ENCODE measurements at places on chromosomes 12 and 14.

- DNase-seq, result no peak
Measured at GRCh38 chr12:116926283-116927243, 15.8 kb downstream of the FBXW8 start.

- DNase-seq, result no peak
Measured at GRCh38 chr12:47860873-47861272, 41.2 kb upstream of the HDAC7 start.

- no peak for DNase-seq
Measured at GRCh38 chr14:50107850-50108249, 8.5 kb downstream of the VCPKMT start.

DNA sequence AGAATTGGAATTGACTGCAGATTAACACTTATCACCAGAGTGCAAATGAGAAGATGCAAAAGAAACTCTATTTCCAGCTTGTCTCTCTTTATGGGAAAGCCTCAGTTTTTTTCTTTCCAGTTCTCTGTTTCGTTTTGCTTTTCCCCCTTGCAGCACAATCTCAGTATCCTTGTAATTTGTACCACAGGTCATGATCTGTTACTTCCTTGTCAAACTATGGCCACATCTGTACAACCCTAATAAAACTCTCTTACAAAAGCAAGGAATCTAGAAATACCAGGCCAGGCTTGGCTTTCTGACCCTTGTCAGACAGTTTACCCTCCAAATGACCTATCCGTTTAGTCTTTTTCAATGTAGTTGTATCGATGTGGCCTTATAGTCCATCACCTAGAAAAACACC, 33.9 kb downstream of the MYBPC1 start:
- no peak for DNase-seq

DNA sequence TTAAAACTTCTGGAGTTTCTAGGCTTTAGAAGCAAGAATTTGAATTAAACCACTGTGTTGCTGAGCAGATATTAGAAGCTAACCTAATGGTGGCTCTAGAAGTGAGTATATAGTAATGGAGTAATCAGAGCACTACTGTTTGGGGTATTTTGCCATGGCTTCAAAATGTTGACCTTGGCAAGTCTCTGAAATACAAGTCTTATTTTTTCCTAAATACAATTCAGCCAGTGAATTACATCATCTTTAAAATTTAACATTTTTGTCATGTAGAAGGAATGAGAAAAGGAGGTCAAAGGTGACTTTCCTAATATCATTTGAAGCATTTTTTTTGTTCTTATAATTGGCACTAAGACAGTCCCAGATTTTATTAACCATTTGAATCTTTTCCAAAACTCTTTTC, 25.2 kb downstream of the PMCH start:
- DNase-seq, result no peak

- no peak for DNase-seq
Measured at GRCh38 chr12:19525274-19525673, 86.0 kb downstream of the AEBP2 start.

GRCh38 chr14:106622200-106622745, 1095.9 kb downstream of the TMEM121 start:
- no peak for DNase-seq

DNA sequence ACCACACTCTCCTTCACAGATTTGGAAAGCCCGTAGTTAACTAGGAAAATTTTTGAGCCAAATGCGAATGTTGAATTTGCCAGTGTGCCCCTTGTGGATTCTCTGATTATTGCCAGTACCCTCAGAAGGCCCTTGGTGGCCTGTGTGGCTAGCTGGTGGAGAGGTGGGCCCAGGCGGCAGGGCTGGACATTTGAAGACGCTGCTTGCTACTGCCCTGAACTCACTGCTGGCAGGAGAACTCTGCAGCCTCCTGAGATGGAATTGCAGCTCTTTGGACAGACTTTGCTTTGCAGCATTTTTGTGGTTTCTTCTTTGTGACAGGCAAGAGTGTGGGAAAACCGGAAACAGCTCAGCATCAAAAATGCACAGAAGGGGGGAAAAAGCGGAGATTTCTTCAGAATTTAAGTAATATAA, 97.6 kb downstream of the TGFB3 start:
- DNase-seq, result no peak

All from activated CD4-positive, alpha-beta T cell treated with anti-CD3 and anti-CD28 coated beads for 1 hour (primary cell).